ENCODE measurements at places on chromosomes 7 and 10. TPM values are rescaled to one million over a fixed set of nuclear protein-coding genes. Genes with fewer than 3 reads are reported as not detected.

DNA sequence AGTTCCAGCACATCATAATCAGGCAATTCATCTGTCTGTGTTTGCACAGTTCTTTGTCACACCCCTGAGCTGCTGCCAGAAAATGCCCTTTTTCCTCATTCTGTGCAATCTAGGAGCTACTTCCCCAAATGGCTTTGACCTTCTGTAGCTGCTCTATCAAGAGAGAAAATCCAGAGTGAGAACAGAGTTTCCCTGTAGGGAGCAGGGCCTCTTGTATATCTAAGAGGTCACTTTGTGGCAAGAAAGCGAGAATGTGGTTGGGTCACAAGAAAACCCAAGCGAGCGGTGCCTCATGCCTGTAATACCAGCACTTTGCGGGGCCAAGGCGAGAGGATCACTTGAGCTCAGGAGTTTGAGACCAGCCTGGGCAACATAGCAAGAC, 24.3 kb downstream of the SLC29A3 start:
- DNase-seq: no peak
- peaks cover 68% of the 10 kb centered on the region for H3K4me1 ChIP-seq
- no peak overlapping the region for H3K4me3 ChIP-seq
- H3K27ac ChIP-seq: peak overlapping the region; percentile 89
- H3K27me3 ChIP-seq: no peaks in the 10 kb centered on the region

GRCh38 chr10:8052341-8052955, 2.0 kb upstream of the GATA3 start:
- H3K27ac ChIP-seq: no peak overlapping the region
- DNase-seq: no peak
- H3K27me3 ChIP-seq: peaks cover 95% of the 10 kb centered on the region
- no peaks in the 10 kb centered on the region for H3K36me3 ChIP-seq
- H3K4me3 ChIP-seq: peak overlapping the region; percentile 72

GRCh38 chr7:100673942-100674410, 436 bp downstream of the GNB2 start:
- peaks cover 4% of the 10 kb centered on the region for H3K4me1 ChIP-seq
- H3K36me3 ChIP-seq: peaks cover 7% of the 10 kb centered on the region
- no peak for DNase-seq
- peak overlapping the region; percentile 88 for H3K4me3 ChIP-seq

DNA sequence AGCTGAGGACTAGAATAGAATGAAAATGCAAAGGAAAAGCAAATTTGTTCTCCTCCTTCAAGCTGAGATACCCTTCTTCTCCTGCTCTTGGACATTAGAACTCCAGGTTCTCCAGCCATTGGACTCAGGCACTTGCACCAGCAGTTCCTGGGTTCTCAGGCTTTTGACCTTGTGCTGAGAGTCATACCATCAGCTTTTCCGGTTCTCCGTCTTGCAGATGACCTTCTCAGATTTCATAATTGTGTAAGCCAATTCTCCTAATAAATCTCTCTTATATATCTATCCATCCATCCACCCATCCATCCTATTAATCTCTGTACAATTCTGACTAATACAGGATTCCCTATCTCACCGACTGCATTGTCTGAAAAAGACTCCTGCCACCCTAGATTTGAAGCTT, 108.3 kb downstream of the AHR start:
- H3K27me3 ChIP-seq: no peaks in the 10 kb centered on the region
- no peak for DNase-seq
- no peaks in the 10 kb centered on the region for H3K36me3 ChIP-seq
- no peak overlapping the region for H3K4me3 ChIP-seq
- H3K4me1 ChIP-seq: no peaks in the 10 kb centered on the region

Gene SPDYE9
- total RNA-seq: not detected
